ENCODE measurements at places on chromosomes 7 and 10.

GRCh38 chr10:31770307-31770902, 158.2 kb downstream of the ARHGAP12 start:
- no peak for DNase-seq

- no peak for DNase-seq
Measured at GRCh38 chr7:110987127-110987693, 103.7 kb upstream of the LRRN3 start.

- no peak for DNase-seq
Measured at GRCh38 chr10:128050936-128051335, 75.3 kb downstream of the MKI67 start.

- DNase-seq = no peak
Measured at GRCh38 chr7:50284296-50284695, 20.2 kb upstream of the IKZF1 start.

DNA sequence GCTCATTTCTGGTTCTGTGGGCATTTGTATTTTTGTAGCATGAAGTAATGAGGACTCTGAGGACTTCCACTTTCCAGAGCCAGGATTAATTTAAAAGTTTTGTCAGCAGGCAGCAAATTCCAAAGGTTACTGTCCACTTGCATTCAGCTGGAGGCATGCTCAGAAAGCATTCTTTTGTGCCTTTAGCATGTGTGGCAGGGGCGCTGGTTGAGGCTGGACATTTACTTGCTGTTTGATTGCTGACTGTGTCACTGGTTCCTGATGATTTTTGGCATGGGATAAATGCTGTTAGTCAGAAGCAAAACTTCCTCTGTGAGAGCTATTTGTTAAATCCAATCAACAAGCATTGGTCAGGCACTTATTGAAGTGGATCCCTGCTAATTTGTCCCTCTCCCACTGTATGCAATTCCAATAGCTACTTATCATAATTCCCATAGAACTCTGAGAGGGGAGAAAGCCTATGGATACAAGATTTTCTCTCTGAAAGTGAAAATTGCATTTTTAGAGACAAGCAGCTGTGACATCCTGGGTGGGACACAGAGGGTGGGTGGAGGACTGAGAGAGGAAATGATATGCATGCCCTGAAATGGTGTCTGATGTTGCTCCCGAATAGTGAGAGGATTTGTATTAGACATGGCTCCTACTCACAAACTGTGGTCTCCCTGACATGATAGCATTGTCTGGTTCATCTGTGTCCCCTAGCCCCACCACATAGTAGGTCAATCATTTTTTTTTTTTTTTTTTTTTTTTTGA, 161.2 kb upstream of the WDR11 start:
- DNase-seq = no peak

DNA sequence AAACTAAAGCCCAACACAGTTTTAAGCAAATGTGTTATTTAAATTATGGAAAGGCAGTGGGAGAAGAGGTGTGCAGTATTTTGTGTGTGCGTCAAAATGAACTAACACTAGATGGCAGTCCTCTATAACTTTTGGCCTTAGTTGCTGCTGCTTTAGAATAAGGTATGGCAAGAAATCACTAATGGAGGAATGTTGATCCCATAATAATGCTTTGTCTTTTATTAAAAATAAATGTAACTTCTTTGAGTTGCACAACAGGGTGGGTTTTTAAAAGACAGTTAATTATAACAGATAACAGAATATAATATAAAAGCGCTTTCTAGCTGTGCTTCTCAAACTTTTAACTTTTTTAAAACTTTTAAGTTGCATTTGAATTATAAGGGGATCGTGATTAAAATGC, 56.4 kb downstream of the BBS9 start:
- no peak for DNase-seq

GRCh38 chr7:36607721-36608095, 116.6 kb downstream of the AOAH start:
- DNase-seq = no peak

- no peak for DNase-seq
Measured at GRCh38 chr10:94677691-94678090, 5.8 kb upstream of the CYP2C18 start.

- peak; percentile 54 for DNase-seq
Measured at GRCh38 chr10:75292794-75293445, 57.2 kb upstream of the COMTD1 start.

DNA sequence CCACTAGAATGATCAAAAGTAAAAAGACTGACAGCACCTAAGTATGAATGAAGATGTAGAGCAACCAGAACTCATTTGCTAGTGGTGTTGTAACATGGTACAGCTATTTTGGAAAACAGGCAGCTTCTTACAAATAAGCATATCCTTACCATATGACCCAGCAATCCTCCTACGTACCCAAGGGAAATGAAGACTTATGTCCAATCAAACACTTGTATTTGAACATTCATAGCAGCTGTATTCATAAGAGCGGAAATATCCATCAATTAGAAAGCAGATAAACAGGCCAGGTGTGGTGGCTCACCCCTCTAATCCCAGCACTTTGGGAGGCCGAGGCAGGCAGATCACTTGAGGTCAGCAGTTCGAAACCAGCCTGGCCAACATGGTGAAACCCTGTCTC, 53.0 kb downstream of the KLRG2 start:
- DNase-seq = no peak

DNA sequence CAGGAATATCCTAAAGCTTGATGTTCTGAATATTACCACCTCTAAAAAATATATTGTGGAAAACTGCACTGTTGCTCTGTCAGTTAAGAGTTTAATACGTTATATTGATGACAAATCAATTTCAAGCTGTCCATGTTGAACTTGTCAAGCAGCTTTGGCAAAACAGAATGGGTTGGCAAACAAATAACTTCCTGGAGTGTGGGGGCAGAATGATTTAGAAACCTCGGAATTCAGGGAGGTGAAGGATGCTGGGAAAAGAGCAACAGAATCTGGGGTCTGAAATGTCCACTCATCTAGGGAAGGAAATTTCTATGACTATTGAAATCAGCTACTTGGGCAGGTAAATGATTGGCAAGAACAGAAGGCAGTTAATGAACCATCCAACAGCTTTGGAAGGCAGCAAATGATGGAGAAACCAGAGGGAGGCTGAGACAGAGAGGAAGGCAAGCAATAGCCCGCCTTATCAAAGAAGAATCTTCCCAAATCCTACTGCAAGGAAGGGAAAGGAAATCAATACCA, 95.1 kb upstream of the PALS2 start:
- no peak for DNase-seq

GRCh38 chr7:137017221-137017620, 148.8 kb downstream of the CHRM2 start:
- DNase-seq = no peak

DNA sequence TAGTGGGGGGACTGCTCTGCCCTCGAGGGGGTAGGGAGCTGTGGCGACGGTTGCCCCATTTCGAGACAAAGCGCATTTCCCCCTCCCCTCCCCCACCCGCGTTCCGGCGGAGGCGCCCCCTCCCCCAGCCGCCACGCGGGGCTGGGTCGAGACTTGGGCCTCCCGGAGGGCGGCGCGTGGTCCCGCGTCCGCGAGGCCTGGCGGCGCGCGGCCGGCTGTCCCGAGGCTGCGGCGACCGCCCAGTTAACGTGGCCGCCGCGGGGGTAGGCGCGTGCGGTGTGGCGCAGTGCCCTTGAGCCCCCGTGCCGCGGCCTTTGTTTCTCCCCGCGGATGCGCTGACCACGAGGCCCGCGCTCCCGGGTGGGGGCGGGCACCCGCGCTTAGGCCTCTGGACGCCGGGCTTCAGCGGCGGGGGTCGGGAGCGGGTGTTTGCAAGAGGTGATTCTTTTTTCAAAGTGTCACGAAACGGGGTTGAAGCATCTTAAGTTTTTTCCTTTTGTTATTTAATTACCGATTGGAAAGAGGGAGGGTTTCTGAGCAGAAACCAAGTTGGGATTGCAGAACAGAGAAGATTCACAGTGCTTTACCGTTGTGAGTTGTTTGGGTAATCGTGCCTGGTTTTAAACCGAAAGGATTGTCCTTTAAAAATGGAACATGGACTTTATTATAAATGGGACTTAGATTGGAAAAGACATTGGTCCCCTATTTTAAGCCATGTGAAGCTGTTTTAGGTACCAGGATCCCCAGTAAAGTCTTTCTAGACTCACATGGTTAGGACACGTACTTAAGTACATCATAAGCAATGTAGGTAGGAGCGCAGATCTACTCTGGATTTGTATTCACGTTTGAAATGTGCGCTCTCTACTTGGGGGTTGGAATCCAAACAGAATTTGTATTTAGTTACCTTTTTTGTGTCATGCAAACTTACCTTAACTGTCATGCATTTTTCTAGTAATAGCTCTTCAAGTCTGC, 760 bp downstream of the CBX3 start:
- no peak for DNase-seq

DNA sequence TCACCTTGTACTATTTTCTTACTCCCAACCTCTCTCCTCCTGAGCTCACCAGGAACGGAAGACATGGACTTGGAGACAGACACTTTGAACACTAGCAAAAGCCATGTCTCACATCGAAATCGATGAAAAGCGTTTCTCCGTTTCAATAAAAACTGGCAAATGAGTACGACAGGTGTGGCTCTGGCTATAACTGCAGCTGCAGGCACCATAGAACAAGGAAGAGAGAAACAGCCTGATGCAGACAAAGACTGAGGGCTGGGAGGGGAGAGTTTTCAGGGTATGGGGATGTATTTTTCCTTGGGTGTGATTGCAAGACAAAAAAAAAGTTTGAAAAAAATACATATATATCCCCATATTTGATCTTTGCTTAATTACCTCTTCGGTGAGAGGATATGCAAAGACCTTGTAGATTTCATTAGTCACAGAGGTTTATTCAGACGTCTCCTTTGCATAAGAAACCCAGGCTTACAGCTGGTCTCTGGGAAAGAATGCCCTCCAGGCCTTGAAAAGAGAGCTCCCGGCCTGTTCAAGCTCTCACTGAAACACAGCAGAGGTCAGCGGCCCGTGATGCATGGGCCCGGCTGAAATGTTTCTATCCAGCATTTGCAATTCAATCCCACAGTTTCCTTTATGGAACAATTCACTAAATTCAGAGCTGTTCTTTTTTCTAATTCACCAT, 63.1 kb downstream of the TLL2 start:
- DNase-seq = peak; percentile 36

DNA sequence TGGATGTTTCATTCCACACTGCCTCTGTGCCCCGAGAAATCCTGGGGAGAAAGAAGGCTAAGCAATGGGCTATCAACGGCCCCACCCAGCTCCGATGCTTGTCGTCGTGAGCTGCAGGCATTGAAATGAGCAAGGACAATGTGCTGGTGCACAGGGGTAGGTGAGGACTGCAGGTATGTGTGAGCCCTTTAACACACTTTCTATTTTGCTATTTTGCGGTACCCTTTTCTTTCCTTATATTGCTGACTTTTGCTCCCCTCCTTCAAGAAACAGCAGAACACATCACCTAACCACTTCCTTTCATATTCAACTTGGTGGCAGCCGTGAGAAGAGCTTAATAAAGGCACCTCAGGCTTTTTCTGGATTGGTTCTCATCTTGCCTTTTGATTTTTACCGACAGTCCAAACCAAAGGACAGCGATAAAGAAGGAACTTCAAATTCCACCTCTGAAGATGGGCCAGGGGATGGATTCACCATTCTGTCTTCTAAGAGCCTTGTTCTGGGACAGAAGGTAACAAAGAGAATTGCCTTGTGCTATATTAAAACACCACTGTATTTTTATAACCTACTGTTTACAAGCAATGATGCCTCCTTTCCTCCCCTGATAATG, 39.2 kb downstream of the AIFM2 start:
- no peak for DNase-seq

GRCh38 chr10:80187465-80188409, 17.6 kb downstream of the ANXA11 start:
- DNase-seq = no peak
